SJCRH30 (cell line): ENCODE measurements at places on chromosomes 2 and 18. TPM values are rescaled to one million over a fixed set of nuclear protein-coding genes. Genes with fewer than 3 reads are reported as not detected.
A peak's percentile ranks its signal among the peaks of the same experiment; 100 is the strongest.

- no peaks in the 10 kb centered on the region for H3K36me3 ChIP-seq
- DNase-seq: no peak
- no peak overlapping the region for H3K4me3 ChIP-seq
- peaks cover 9% of the 10 kb centered on the region for H3K4me1 ChIP-seq
- no peaks in the 10 kb centered on the region for H3K27me3 ChIP-seq
- H3K27ac ChIP-seq: no peak overlapping the region
Observed at GRCh38 chr2:237309416-237309815, 104.5 kb downstream of the COL6A3 start.

GRCh38 chr2:2763351-2764000 lies 432.4 kb upstream of the MYT1L start:
- H3K36me3 ChIP-seq: no peaks in the 10 kb centered on the region
- no peak overlapping the region for H3K4me3 ChIP-seq
- DNase-seq: no peak
- peaks cover 3% of the 10 kb centered on the region; the same call in 1 of the 2 replicates for H3K27me3 ChIP-seq
- no peak overlapping the region for H3K27ac ChIP-seq

DNA sequence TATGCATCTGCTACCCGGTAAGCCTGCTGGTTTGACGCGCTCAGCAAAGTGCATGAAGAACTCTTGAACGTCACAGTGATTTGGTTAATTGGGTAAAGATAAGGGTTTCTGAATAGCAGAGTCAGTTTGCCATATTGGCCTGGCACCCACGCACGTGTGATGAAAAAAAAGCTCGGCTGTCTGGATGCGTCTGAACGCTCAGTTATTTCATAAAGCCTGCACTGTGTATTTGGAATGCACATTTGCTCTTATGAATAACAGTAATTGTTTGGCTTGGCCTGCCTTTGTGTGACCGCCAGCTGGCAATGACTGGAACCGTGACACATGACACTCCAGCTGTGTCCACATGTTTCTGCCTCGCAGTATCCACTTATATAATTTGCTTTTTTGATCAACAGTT lies 129.2 kb upstream of the MEIS1 start:
- no peaks in the 10 kb centered on the region for H3K36me3 ChIP-seq
- DNase-seq: peak; percentile 96
- no peak overlapping the region for H3K4me3 ChIP-seq
- no peaks in the 10 kb centered on the region for H3K27me3 ChIP-seq
- H3K27ac ChIP-seq: peak overlapping the region; percentile 79

DNA sequence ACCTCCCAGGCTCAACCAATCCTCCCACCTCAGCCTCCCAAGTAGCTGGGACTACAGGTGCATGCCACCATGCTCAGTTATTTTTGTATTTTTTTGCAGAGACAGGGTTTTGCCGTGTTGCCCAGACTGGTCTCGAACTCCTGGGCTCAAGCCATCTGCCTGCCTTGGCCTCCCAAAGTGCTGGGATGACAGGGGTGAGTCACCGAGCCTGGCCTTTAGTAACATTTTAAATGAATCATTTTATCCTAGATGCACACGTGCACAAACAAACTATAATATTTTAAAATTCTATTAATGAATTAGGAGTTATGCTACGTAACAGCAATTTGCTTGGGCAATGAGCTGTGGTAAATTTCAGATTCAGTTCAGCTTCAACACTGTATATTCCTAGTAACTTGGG lies 862.5 kb upstream of the ID2 start:
- no peaks in the 10 kb centered on the region for H3K36me3 ChIP-seq
- no peaks in the 10 kb centered on the region for H3K4me1 ChIP-seq
- H3K27me3 ChIP-seq: peaks cover 11% of the 10 kb centered on the region; the same call in 1 of the 2 replicates
- no peak overlapping the region for H3K4me3 ChIP-seq

DNA sequence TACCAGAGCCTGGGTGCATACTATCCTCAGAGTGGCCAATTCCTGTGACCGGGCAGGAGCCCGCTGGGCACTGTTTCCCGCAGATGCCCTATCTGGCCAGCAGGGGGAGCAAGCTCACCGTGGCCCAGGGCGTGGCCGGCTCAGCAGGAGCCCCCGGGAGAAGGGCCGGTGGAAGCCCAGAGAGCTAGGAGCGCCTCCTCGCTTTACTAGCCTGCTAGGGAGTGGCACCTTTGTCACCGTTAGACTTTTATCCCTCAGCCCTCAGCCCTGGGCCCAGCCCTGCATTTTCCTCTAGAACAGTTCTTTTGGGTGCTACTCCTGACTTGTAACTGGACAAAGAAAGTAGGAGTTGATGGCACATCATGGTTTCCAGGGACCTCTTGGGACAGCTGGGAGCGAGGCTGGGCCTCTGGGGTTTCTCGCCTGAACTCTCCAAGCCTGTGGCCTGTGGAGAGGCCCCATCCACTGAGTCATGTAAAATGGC lies 24.0 kb downstream of the TMEM177 start:
- DNase-seq: peak; percentile 89
- H3K4me1 ChIP-seq: no peaks in the 10 kb centered on the region; the same call in 1 of the 2 replicates
- no peaks in the 10 kb centered on the region for H3K36me3 ChIP-seq
- no peak overlapping the region for H3K4me3 ChIP-seq
- H3K27me3 ChIP-seq: no peaks in the 10 kb centered on the region

Gene DPP4
- 0.08 TPM in 1 of 2 replicates, not detected in the other for total RNA-seq

Gene DNAJC5G
- total RNA-seq: not detected in 2 replicates

Gene SRD5A2
- total RNA-seq: 0.02 TPM in 1 of 2 replicates, not detected in the other

Gene EIF2AK2
- 35.4 and 46.0 TPM in 2 replicates for total RNA-seq
